Kidney epithelial cell (primary cell): ENCODE measurements at places on chromosomes 11 and 22.

GRCh38 chr11:130390071-130390758, 38.2 kb downstream of the ADAMTS8 start:
- DNase-seq, result no peak

- no peak for DNase-seq
Measured at GRCh38 chr11:124446916-124447315, 1.4 kb upstream of the OR8B8 start.

DNA sequence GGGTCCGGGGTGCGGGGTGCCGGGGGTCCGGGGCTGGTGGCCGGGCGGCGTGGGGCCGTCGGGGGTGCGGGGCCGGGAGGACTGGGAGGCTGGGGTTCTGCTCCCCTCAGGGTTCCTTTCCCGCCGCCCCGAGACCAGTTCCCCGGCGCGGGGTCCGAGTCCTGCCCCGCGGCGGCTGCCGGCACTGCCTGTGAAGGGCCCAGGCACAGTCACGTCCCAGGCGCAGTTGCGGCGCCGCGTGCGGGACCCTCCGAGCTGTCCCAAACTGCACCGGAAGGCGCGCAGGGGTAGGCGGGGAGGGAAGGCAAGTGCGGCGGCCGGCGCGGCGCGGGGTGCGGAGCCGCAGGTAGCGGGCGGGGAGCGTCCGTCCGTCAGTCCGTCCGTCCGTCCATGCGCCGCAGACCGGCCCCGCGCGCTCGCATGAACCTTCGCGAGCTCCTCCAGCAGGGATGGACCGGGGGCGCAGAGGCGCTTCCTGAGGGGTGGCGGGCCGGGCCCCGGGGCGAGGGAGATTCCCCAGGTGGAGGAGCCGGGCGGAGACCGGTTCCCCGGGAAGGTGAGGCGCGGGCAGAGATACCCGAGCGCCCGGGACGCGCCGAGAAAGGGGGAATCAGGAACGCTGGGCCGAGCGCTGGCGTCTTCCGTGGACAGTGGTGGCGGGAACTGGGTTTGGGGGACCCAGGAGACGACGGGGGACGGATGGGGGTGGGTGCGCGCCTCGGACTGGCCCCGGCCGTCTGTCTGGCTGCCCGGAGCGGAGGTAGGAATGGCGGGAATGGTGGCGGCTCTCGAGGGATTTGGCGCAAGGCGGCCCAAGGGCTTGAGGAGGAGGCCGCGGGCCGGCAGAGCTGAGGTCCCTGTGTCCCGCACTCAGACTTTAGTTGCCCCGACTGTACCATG, 3.1 kb upstream of the ADORA2A start:
- no peak for DNase-seq

GRCh38 chr11:43747130-43747802, 66.7 kb downstream of the HSD17B12 start:
- no peak for DNase-seq

DNA sequence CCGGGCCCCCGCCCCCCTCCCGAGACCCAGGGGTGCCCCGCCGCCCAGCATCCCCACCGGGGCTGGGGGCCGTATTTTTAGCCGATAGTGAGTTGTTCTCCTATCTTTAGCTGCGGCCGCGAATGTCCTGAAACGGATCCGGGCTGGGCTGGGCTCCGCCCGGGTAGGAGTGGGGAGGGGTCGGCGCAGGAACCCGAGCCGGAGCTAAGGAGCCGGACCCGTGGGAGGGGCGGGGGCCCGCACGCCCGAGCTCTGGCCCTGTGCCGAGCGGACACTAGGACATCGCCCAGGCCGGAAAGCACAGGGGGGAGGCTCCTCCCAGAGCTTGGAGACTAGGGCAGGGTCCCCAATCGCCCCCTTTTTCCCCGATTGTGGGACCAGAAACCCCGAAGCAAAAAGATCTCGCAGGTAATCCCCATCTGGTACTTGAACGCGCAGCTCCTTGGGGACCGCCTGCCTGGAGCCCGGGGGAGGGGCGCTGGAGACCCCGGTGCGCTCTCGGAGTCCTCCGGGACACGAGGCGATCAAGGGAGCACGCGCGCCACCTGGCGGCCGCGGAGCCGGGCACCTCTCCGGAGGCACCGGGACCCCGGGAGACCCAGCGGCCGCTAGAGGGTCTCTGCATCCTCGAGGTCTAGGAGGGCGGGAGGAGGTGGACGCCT, 669 bp downstream of the CDC42EP2 start:
- DNase-seq, result no peak

DNA sequence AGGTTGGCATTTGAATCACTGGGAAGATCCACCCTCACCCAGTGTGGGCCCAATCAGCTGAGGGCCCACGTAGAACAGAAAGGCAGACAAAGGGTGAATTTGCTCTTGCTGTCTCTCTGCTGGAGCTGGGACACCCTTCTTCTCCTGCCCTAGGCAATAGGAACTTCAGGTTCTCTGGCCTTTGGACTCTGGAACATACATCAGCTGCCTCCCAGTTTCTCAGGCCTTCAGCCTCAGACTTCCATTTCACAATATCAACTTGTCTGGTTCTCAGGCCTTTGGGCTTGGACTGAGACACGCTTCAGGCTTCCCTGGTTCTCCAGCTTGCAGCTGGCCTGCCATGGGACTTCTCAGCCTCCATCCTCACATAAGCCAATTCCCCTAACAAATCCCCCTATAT, 14.7 kb upstream of the ASRGL1 start:
- DNase-seq, result no peak

GRCh38 chr11:105577641-105578040, 32.2 kb upstream of the GRIA4 start:
- DNase-seq, result no peak

GRCh38 chr11:58567889-58568512, 7.7 kb downstream of the LPXN start:
- no peak for DNase-seq

DNA sequence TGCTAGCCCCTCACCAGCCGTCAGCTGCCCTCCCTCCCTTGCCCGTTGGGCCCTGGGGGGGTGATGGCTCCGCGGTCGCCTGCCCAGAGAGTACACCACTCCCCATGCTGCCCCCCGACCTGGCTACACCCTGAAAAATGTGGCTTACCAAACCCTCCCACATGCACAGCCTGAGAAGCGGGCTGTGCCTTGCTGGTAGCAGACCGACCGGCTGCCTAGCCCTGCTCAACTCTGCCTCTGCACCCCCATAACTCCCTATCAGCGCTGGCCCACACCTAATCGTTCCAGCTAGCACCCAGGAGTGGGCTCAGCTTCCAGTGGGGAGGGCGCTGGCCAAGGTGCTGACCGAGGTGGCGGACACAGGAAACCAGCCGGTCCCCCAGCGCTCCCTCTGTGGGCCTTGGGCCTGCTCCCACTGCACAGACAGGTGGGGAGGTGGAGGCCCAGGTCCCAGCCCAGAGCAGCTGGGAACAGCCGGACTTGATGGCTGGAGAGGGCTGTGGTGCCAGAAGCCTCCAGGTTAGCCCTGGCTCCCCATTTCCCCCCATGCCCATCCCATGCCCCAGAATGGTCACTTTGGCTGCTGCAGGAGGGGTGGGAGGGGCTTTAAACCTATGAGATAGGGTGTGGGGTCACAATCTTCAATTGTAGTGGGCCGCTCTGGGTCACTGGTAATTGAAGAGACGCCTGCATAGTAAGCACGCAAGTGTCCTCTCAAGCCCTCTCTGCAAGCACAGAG, 32.1 kb upstream of the PRODH start:
- DNase-seq, result no peak

- no peak for DNase-seq
Measured at GRCh38 chr11:8807544-8808225, 103.3 kb upstream of the AKIP1 start.

- DNase-seq, result no peak
Measured at GRCh38 chr11:83285151-83285770, 906 bp downstream of the CCDC90B start.

DNA sequence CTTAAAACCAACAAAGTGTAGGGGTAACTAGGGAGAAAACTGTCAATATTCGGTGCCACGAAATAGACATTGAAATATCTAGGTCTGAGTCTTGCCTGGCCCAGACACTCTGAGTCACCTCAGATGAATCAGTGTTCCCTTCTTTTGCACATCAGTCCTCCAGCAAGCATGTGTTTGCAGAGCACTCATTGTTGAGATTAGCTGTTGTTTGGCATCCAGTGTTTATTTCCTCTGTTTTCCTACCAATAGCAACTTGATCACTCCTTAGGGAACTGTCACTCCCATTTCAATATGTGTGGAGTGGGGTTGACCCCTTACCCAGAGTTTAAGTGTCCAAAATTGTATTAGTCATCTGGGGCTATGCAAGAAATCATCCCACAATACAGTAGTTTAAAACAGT, 4.7 kb upstream of the ASCC2 start:
- DNase-seq, result peak; percentile 72

- DNase-seq, result no peak
Measured at GRCh38 chr11:1548221-1549070, 23.6 kb downstream of the DUSP8 start.

- no peak for DNase-seq
Measured at GRCh38 chr11:36026315-36026968, 82.6 kb downstream of the LDLRAD3 start.

DNA sequence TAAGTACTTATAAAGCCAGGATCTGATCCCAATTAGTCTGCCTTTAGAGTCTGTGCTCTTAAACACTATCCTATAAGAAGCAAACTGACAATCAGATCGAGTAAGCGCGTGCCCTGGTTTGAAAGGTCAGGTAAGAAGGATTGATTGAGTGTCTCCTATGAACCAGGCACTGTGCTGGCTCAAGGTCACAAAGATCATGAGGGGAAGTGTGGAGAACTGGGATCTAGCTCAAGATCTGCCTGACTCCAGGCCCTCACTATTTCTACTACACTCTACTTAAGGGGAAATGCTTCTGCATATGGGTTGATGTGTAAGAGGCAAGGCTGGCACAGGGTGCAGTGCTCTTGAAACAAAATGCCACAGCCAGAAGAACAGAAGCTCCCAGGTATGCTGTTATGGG, 77.0 kb downstream of the ME3 start:
- no peak for DNase-seq

- no peak for DNase-seq
Measured at GRCh38 chr11:96101146-96101545, 177.2 kb upstream of the MTMR2 start.
